ENCODE measurements at places on chromosomes 16 and 17.

DNA sequence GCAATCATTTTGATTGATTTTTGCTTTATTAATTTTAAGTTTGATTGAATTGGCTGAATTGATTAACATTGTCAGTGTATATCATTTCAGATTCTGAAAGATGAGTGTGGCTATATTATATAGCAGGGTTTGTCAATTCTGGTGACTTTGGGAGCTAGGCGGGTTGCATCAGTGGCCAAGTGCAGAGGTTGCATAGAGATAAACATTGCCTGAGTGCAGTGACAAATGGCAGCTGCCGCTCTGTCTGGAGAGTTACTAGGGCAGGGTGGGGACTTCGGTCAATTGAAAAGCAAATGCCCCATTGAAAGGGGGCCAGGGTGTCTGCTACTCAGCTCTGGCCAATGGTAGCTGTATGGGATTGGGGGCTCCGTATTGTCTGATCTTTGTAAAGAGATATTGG, 12.7 kb downstream of the SYT17 start:
- no peak for DNase-seq

GRCh38 chr16:22665803-22666202, 148.2 kb upstream of the HS3ST2 start:
- no peak for DNase-seq

- no peak for DNase-seq
Observed at GRCh38 chr16:85365120-85365519, 248.0 kb upstream of the GSE1 start.

DNA sequence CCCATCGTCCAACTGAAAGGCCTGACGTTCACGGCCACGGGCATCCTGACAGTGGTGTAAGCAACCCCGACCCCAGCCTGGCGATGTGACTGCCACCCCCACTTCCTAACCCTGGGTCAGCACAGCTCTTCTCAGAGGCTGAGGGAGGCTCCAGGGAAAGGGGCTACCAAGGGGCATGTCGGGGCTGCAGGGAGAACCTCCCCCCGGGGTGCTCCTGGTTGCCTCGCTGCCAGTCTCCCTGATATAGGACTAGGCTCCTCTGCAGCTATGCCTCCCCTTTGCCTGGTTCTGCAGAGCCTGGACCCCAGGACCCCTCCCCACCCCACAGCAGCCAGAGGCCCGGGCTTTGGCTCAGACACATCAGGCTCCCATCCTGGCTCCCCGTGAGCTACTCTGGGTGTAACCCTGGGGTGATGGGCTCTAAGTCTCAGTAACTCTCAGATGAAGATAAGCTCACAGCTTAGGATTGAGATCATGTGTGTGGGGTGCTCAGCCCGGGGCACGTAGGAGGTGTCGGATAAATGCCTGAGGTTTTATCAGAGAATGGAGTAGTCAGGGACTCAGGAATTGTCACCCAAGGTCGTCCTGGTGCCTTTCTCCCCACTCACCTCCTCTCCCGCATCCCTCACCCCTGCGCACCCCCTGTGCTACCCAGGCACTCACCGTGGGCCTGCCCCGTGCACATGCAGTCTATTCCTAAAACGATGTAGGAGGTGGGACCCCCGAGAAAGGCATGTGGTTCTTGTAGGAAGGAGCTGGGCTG, 10.6 kb downstream of the ITGAD start:
- DNase-seq = no peak

GRCh38 chr17:78020717-78021108, 62.2 kb downstream of the TNRC6C start:
- DNase-seq = no peak

DNA sequence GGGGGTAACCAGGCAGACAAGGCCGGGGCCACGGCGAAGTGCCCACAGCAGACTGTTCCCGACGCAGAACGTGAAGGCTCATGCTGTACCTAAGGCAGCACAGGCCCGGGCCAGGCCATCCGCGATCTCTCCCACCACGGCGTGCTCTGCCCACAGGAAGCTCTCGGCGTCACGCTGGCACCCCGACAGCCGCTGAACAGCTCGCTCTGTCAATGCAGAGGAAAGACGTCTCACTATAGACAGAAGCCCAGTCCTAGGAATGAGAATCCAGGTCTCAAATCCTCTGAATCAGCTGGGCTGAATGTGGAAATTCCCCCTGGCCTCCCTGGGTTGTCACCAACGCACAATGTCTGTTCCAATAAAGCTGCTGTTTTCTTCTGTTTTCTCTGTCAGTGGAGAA, 21.4 kb downstream of the SERPINF1 start:
- no peak for DNase-seq

DNA sequence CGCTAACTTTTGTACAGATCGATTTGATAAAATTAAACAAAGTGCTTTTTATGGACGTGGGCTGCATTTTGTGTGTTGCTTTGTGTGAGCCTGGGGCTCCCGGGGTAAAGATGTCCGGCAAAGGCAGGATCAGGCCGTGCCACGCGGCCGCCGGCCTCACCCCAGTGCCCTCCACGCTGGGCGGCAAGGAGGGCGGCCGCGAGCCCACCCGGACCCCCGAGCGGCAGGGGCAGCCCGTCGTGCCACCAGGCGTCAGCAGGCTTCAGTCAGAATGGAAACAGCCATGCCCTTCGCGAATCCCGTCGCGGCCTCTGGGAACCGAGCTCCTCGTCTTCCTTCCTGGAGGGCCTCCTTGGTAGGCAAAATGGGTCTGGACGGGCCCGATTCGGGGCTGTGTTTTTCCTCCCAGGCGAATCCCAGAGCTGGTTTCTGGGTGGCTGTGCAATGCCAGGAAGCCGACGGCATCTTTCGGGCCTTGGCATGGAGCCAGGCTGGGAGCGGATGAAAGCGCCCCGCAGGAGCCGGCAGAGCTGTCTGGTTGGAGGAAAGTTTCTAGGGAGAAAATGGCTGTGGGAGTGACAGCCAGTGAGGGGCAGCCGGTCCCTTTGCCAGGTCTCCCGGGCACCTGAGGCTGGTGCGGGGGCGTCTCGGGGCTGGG, 5.5 kb downstream of the SOX8 start:
- no peak for DNase-seq

DNA sequence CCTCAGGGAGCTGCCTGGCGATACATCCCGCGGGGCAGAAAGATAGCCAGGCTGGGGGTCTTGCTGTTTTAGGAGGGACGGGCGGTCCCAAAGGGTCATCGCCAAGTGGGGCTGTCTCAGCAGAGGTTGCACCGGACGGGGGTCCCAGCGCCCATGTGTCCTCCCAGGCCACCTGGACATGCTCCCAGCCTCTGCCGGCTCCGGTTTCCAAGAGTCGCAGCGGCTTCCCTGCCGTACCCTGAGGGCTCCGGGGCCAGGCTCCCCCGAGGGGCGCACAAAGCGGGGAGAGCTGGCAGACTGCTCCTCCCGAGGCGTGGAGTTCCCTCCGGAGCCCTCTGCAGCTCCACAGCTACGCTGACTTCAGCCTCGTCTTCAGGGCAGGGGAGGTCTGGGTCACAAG, 1.2 kb downstream of the TRARG1 start:
- DNase-seq = no peak

DNA sequence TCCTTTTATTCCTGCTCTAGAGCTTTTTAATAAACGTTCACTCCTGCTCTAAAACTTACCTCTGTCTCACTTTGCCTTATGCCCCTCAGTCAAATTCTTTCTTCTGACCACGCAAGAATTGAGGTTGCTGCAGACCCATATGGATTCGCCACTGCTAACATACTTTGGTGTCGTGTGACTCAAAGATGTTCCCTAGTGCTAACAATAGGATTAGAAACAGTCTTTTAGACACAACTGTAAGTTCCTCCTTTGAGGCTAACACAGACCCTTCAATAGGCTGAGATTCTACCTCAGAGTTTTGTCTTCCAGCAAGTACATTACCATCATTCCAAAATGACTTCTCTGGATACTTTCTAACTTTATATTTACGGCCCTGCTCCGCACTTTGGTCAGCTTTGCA, 149.5 kb upstream of the COX10 start:
- DNase-seq = no peak

DNA sequence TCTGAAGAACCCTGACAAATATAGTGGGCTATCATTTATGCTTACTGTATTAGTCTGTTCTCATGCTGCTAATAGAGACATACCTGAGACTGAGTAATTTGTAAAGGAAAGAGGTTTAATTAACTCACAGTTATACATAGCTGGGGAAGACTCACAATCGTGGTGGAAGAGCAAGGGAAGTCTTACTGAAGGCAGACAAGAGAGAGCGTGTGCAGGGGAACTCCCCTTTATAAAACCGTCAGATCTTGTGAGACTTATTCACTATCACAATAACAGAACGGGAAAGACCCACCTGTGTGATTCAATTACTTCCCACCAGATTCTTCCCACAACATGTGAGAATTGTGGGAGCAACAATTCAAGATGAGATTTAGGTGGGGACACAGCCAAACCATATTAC, 526.8 kb upstream of the GOT2 start:
- DNase-seq = no peak

DNA sequence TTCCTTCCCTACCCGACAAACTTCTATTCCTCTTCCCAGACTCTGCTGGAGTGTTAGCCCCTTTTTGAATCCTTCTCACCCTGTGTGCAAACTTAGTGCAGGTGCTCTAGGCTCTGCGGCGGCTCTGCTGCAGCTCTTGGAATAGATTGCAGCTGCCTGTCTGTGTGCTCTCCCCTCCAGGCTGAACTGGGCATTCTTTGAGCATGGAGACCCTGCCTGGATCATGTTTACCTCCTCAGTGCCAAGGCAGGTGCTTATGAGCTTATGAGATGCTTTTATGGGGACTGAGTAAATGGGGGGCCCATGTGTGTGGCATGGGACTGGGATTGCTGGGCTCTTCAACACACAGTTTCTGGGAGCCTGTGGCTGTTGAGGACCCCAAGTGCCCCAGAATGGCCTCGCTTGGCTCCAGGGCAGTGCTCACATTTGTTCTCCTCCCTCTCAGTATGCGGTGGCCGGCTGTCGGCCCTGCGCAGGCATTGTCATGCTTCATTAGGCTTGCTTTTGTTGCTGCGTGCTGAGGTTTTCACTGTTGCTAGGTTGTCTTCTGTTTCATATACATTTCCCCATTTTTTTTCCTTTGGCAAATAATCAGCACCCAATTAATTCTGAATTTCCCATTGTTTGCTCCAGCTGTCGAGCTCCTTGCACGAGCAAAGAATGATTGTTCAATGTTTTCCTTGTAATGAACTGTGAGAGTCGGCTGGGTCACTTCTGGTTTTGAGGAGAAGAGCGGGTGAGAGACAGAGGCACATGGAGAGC, 185.5 kb upstream of the NLRP1 start:
- no peak for DNase-seq

DNA sequence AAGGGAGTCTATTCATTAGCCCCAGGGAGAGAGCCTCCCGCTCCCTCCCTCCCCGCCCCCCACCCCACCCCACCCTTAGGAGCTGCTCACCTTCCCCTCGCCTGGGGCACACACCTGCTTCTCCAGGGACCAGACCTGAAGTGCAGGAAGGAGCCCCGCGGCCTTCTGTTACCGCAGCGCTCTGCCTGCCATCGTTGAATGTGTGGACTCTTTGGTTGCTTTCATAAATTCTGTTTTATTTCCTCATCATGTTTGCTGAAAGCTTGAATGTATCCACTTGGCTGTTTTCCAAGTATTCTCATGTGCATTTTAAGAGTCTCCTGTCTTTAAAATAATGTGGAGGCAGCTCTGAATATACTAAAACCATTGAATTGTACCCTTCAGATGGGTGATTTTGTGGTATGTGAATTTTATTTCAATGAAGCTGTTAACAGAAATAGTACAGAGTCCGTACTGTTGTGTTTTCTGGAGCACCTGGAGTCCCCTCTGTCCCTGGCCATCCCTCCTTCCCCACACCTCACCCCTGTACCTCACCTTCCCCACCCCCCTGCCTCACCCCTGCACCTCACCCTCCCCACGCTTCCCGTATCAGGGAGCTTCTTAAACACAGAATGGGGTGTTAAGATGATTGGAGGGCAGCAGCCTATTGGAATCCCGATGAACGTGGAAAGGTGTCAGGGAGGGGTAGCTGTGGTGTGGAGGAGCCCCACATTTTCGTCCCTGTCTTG, 25.5 kb downstream of the RAB11FIP3 start:
- no peak for DNase-seq

DNA sequence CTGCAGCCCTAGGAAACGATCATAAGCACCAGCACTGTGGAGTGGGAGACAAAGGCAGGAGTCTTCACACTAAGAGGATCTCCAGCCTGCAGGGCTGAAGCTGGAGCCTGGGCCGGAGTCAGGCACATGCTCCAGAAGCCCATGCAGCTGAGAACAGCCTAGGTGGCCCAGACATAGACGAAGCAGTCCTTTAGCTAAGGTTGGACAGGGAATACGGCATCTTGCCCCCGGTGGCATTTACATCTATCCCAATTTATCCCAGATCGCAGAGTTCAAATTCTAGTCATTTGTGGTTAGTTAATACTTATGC, 13.9 kb downstream of the TSPOAP1 start:
- no peak for DNase-seq

DNA sequence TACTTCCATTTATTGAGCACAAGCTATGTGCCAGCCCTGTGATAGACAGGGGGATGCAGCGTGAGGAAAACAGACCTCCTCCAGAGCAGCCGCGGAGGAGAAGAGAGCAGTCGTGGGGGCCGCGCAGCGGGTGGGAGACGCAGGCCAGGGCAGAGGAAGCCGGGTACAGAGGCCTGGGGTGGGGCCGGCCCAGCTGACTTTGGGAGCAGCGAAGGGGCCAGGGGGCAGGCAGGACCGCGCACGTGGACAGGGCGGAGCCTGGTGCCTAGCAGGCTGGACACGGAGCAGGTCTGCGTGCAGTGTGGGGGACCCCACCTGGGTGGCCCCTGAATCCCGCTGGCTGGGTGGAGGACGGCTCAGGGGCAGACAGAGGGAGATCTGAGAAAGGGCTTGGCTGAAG, 46.2 kb downstream of the ZFPM1 start:
- no peak for DNase-seq

DNA sequence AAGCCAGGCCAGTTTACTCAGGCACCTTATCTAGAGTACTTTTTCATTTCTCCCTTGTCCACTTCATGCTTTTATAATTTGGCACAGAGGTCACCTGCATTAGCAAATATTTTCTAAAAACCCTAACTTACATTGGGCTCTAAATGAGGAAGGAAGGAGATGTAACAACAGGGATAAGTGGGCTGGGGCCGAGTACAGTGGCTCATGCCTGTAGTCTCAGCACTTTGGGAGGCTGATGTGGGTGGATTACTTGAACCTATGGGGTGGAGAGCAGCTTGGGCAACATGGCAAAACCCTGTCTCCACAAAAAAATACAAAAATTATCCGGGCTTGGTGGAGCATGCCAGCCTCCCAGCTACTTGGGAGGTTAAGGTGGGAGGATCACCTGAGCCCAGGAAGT, 55.9 kb downstream of the TMEM100 start:
- DNase-seq = no peak

Data from stimulated activated CD4-positive, alpha-beta T cell treated with anti-CD3 and anti-CD28 coated beads, Interleukin-15, amount 100 ng/mL, for 24 hours (primary cell).